ENCODE measurements at places on chromosomes 16 and 17.
A peak's percentile ranks its signal among the peaks of the same experiment; 100 is the strongest.

- DNase-seq = no peak
Observed at GRCh38 chr16:87854053-87854906, 15.0 kb downstream of the SLC7A5 start.

- no peak for DNase-seq
Observed at GRCh38 chr17:56718515-56718914, 115.2 kb downstream of the C17orf67 start.

DNA sequence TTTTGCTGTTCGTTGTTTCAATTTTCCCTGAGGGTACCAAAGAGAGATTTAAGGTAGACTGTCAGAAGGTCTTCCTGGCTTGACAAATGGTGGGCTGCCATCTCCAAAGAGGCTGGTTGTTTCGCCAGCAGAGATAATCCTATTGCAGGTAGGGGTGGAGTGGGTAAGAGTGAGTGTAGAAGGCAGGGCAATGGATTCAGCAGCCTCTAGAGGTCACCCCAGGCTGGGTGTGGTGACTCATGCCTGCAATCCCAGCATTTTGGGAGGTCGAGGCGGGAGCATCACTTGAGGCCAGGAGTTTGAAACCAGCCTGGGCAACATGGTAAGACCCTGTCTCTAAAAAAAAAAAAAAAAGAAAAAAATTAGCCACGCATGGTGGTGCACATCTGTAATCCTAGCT lies 34.6 kb downstream of the DCAKD start:
- no peak for DNase-seq

GRCh38 chr17:14058051-14058450 lies 11.3 kb upstream of the COX10 start:
- DNase-seq = no peak

DNA sequence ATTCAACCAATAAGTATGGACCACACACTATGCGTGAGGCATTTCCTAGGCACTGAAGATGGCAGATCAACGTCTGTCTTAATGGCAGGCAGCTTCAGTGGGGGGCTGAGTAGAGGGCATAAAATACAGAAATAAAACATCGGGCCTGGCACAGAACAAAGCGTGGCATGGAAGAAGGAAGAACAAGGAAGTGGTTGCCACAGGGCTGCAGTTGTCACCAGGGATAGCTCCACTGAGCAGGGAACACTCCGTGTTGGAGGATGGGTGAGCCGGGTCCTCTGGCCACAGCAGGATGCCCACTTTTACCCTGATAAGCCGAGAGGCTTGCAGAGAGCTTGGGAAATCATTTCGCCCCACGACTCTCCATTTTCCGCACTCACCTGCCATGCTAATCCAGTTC lies 6.3 kb downstream of the CDIP1 start:
- no peak for DNase-seq

DNA sequence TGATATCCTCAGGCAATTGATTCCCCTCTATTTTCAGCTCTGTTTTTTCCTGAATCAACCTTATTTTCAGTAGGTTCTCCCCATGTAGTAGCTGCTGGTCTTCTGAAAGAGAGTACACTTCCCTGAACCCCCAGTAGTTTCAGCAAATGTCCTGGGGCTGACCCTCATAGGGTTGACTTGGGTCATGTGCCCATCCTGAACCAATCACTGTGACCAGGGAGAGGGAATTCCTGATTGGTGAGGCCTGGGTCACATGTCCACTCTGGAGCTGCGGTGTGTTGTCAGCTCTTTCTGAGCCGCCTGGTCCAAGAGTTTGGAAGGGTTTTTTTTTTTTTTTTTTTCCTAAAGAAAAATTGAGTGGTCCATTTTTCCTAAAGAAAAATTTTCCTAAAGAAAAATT lies 8.3 kb upstream of the ZKSCAN2 start:
- DNase-seq = no peak

DNA sequence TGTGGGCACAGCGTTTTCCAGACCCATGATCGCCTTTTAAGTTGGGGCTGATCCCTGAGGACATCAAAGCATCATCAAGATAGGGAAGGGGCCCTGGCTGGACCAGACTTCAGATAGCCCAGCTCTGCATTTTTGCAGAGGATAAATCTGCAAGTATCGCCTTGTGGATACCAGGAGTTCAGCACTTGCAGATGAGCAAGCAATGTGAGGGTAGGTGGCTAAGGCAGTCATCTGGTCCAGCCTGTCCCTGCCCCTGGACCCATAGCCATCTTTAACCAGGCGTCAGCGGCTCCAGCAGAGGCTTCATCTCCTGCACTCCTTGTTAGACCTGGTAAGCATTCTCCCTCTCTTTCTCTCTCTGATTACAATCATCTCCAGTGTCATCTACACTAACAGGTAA lies 9.0 kb upstream of the MRPS23 start:
- no peak for DNase-seq

GRCh38 chr16:11067697-11068141 lies 123.4 kb downstream of the CLEC16A start:
- DNase-seq = no peak

DNA sequence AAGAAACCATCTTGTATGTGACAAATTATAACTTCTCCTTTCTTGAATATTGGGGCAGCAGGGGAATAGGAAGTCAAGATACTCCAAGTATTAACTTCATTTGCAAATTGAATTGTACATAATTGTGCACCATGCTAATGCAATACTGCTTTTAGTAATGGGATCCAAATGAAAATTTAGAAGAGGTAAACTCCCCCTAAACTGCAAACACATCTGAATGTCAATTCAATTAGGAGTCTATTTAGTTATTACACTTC lies 4.5 kb downstream of the STAT5B start:
- DNase-seq = no peak

DNA sequence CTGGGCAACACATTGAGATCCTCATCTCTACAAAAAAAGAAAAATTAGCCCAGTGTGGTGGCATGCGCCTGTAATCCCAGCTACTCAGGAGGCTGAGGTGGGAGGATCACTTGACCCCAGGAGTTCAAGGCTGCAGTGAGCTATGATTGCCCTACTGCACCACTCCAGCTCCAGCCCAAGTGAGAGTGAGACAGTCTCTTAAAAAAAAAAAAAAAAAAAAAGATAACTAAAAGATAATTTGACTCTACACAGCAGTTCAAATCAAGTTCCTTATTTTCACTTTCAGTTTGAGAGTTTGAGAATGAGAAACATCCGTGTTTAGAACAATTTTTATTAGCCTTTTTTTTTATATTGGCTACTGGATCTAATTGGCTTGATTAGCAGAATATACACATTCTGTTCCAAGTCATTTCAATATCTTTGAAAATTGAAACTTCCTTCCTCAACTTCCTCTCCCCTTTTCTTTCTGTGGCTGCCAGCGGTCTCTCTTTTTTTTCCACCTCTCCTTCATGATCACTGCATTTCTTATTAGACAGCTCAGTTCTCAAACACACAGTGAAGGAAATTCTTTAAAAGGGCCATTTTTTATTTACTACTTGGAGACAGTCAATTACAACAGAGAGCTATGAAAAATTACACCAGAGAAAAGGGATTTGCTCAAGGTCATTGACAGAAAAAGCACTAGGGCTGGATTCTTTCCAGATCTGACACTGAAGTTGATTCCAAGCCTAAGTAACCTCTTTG lies 4.5 kb upstream of the ACSF2 start:
- no peak for DNase-seq

GRCh38 chr17:17892009-17892408 lies 55.2 kb upstream of the SREBF1 start:
- DNase-seq = no peak

DNA sequence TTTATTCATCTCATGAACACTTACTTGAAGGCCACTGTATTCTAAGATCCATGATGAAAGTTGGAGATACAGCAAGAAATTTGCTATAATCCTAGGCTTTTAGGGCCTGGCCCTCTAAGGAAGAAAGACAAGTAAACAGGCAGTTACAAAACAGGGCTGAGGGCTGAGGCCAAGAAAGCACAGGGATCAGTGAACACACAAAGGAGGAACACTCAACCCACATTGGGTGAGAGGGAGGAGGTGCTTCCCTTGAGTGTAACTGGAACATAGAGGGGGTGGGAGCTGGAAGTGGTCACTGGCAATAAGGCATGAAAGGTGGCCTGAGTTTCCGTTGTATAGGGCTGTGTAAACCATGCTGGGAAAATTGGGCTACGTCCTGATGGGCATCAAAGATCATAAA lies 112.2 kb downstream of the ZNF18 start:
- no peak for DNase-seq

DNA sequence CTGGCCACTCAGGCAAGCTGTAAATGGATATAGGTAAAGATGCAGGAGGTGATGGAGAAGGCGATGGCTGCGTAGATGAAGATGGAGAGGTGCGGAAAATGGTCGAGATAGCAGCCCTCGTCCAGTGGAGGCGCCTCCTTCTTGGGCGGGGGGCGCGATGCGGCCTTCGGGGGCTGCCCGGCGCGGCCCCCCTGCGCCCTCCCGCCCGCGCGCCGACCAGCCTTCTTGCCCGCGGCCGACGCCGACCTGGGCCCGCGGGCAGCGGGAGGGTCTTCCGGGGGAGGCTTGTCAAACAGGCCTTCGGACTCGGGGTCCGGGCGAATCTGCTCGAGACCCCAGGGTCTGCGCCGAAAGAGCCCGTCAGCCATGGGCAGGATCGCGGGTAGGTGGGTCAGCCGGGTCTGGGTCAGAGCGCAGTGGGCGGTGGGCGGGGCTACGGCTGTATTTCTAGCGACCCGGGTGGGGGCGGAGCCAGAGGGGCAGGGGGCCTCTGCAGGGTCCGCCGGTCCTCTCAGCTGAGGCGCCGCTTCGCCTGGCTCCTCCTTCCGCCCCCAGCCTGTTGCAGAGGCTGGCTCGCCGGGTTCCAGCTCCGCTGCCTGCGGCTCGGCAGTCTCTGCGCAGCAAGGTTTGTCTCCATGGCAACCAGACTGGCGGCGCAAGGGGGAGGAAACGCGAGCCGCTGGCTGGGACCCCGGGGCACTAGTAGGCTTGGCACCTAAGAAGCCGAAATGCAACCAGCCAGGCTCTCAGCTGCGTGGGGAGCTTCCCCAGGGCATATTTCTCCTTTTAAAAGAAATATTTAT lies 14.4 kb downstream of the MIS12 start:
- DNase-seq = peak; percentile 59

GRCh38 chr16:88511906-88512305 lies 58.3 kb upstream of the ZC3H18 start:
- DNase-seq = no peak

GRCh38 chr16:7316281-7316888 lies 16.3 kb upstream of the RBFOX1 start:
- no peak for DNase-seq

- no peak for DNase-seq
Observed at GRCh38 chr17:68446626-68447041, 10.7 kb downstream of the WIPI1 start.

DNA sequence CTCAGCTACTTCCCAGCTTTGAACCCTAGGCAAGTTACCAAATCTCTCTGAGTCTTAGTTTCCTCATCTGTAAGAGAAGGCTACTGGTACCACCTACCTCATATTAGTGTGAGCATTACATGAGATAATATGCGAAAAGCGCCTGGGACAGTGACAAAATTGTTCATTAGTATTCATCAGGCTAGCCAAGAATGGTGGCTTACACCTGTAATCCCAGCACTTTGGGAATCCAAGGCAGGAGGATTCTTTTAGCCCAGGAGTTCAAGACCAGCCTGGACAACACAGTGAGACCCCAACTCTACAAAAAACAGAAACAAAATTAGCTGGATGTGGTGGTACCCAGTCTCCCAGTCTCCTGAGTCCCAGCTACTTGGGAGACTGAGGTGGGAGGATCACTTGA lies 3.3 kb downstream of the PLCD3 start:
- no peak for DNase-seq

GRCh38 chr16:47059991-47060390 lies 83.8 kb downstream of the NETO2 start:
- DNase-seq = no peak

DNA sequence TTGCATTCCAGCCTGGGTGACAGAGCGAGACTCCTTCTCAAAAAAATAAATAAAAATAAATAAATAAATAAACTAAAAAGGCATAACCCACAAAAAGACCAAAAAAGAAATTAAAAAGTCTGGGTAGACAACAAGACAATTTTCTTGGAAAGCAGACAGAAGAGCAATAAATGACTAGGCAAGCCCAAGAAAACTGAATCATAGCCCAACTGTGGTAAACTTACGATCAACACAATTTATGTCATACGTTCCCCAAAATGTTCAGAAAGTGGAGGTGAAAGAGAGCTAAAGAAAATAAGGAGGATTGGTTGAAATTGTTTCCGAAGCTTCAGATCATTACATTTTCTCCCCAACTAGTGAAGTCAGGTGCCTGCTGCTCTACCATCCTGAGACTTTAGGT lies 31.3 kb upstream of the C17orf78 start:
- no peak for DNase-seq

- no peak for DNase-seq
Observed at GRCh38 chr17:57104461-57105175, 19.6 kb downstream of the AKAP1 start.

GRCh38 chr17:2241823-2242222 lies 61.8 kb downstream of the SMG6 start:
- DNase-seq = no peak

DNA sequence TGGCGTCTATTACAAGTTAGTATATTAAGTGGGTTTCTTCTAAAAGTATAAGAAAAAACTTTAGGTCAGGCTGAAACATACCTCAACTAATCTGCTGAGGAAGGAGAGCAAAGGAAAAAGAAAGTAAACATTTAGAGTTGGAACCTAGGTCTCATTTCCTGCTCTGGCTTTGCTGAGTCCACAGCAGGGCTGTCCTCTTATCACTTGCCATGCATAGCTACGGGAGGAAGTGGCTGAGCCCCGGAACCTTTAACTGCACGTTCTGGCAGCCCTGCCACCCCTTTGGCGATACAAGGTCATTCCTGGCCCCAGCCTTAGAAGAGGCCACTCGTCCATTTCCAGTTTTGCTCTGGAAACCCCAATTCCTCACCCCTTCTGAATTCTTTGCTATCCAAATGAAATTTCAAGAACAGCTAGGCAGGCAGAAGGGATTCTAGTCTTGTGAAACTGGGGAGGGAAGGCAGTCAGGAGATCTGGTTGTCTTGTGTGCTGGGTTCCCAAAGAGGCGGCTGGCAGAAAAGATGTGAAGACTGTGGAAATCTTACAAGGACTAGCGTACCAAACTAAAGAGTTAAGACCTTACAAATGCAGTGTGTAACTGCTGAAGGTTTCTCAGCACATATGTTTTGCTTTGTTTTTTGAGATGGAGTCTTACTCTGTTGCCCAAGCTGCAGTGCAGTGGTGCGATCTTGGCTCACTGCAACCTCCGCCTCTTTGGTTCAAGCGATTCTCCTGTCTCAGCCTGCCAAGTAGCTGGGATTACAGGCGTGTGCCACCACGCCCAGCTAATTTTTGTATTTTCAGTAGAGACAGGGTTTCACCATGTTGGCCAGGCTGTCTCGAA lies 19.1 kb downstream of the WIPI1 start:
- no peak for DNase-seq

DNA sequence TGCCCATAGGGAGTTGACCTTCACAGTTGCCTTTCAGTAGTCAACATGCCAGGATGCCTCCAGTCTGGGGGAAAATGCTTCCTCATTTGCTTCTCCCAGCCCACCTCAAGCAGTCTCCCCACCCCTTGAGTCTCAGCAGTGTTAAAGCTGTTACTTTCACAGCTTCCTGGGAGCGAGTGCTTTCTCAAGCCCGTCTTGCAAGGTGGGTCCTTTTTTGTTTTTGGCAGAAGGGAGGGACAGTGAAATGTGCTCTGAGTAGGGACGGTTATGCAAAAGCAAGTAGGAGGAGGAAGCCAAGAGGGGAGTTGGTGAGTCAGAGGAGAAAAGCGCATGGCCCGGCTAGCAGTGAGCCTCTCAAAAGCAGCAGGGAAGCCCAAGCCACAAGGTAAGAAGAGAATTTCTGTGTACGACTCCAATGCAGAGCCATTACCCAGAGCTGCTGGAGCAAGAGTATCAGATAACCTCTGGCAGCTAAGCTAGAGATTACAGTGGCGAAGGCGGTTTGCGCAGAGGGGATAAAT lies at the start of gene CHST4:
Gene CHST4 (plus strand): TSS at position 316 of the 521 bp plus-strand sequence. CDS start 10,252 bp downstream, outside the sequence.
- DNase-seq = no peak
